NCI-H460 (cell line): ENCODE measurements at places on chromosomes 7 and 10.

DNA sequence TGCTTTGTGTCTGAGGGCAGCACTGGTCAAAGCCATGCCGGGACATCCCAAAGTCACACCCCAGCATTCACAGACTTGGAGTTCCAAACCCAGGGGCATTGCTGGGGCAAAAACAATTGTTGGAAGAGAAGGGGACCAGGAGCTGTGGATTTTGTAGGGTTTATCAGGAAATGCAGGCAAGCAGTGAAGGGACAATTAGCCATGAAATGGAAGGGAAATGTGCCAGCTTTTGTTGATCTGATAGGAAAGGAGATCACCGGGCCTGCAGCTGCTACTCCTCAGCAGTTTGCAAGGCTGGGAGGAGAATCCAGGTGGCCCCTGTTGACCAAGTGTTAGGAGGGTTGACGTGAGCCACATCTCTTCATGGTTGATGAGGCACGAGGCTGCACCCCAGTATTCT lies 2.5 kb upstream of the BRI3 start:
- no peak for DNase-seq

GRCh38 chr10:87668324-87669074 lies 8.8 kb downstream of the PAPSS2 start:
- no peak for DNase-seq

GRCh38 chr10:121608469-121609190 lies 10.4 kb upstream of the FGFR2 start:
- peak; percentile 35 for DNase-seq

DNA sequence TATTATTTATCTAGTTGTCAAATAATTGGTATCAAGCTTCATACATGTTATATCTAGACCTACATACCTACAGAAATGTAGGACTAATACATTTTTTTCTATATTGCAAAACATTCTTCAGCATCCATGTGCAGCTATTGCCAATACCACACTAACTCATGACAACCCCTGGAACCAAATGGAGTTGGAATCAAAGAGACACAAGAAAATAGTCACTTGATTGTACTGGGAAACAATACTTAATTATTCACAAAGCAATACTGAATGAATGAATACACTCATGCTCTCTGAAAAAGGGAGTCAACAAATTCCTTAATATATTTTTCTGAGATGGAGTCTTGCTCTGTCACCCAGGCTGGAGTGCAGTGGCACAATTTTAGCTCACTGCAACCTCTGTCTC lies 10.4 kb upstream of the CFAP43 start:
- no peak for DNase-seq

- DNase-seq = no peak
Observed at GRCh38 chr10:59984415-59984814, 78.1 kb upstream of the CCDC6 start.

- no peak for DNase-seq
Observed at GRCh38 chr7:47670729-47671128, 88.8 kb upstream of the TNS3 start.

DNA sequence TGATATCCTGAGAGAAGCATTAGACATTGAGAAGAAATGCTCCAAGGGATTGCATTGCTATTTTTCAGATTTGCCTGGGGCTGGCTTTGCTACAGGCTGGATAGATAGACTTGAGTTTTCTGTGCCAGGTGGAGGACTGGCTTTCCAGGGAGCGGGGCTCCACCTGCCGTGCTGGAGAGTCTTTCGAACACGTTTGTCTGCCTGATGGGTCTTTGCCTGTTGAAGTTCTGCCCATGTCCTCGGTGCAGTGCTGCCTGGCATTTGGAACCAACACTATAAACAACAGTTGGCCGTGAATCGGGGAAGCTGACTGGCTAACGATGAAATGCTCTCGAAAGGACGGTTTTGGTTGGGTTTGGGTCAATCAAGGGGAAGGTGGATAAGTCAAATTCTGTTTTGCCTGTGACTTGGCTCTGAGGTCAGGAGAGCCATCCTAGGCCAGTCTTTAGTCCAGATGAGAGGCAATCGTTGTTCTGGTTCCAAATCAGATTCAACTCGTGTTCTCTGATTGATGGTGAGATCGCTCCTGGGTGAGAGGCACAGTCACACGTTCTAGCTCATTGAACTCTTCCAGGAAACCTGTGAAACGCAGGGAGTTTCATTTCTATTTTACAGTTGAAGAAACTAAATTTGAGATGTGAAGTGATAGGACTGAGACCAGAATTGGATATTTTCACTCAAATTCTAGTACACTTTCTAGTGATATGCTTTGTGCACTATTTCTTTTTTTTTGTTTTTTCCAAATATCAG lies 599.0 kb downstream of the TYW1 start:
- DNase-seq = no peak

DNA sequence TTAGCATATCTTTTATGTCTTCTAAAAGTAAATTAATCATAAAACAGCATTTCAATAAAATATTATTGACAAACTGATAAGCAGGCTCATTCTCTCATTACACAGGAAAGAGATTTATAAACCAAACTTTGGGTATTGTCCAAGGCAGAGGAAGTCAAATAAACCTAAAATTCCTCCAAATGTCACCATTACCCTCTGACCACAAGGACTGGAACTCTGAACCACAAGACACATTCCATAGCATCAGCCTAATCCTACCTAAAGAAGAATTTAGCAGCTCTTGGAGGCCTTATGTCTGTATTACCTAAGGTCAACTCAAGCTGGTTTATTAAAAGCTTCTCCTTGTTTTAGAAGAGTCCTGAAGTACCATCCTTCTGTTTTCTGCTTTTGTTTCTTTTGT lies 82.4 kb upstream of the SLC13A1 start:
- peak; percentile 57 for DNase-seq

- DNase-seq = no peak
Observed at GRCh38 chr10:77442699-77443189, 194.9 kb downstream of the KCNMA1 start.

DNA sequence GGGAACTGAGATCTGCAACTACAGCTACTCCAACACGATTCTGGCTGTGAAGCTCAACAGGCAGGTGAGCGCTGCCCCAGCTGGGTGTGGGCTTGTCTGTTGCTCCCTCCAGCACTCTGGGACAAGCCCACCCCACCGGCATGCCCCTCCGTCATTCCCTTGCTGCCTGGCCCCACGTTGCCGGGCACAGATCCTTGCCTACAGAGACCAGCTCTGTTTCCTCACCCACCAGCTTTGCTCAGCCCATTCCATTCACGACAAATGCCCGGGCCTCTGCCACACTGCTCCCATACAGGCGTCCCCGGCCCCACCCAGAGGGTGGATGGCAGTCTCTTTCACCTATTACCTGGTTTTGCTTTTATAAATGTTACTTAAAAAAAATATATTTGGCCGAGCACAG lies 24.6 kb downstream of the WIPI2 start:
- no peak for DNase-seq

GRCh38 chr10:30036811-30037210 lies 22.6 kb downstream of the JCAD start:
- DNase-seq = no peak

GRCh38 chr10:117536072-117536865 lies 6.3 kb upstream of the EMX2 start:
- DNase-seq = no peak

GRCh38 chr7:29454464-29454863 lies 109.2 kb upstream of the PRR15 start:
- DNase-seq = no peak

DNA sequence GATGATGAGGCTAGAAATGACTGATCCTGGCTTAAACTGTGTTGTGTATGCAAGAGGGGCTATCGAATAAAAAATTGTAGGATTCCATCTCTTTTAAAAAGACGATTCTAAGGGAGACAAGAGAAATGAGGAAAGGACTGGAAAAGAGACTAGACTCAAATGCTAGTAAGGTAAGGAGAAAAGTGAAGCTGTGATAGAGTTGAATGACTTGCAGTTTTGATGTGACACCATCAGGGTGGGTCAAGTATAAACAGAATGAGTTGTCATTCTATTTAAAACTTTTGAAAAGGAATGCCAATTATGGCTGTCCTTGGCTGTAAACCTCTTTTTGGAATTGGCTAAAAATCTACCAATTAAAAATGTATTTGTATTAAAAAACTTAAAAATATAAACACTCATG lies 184.5 kb upstream of the PHF14 start:
- peak; percentile 37 for DNase-seq

- DNase-seq = no peak
Observed at GRCh38 chr7:5210751-5211338, 20.8 kb downstream of the WIPI2 start.

GRCh38 chr10:129538236-129538635 lies 71.2 kb downstream of the MGMT start:
- no peak for DNase-seq

- DNase-seq = no peak
Observed at GRCh38 chr7:94409200-94409948, 14.7 kb downstream of the COL1A2 start.

- no peak for DNase-seq
Observed at GRCh38 chr7:46652317-46652716, 731.2 kb upstream of the IGFBP3 start.

- no peak for DNase-seq
Observed at GRCh38 chr10:33047655-33048054, 89.6 kb upstream of the ITGB1 start.

DNA sequence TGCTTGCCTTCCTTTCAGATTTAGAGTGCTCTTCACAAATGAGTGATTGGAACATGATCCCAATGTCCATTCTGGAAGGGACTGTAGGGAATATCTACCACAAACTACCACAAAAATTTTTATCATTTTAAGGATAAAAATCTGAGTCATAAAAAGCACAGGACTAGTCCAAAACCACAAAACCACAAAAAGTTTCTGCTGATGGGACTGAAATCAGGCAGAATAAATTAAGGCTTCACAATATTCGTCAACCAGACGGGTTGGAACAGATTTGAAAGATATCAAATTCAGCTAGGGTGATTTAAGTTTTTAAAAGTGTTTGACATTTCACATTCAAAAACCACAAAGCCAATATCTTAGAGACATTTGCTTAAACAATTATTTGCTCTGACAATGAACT lies 100.1 kb upstream of the PTN start:
- DNase-seq = no peak

- DNase-seq = no peak
Observed at GRCh38 chr10:75974080-75974479, 542.7 kb downstream of the LRMDA start.

GRCh38 chr7:104230606-104231005 lies 22.8 kb upstream of the ORC5 start:
- no peak for DNase-seq

DNA sequence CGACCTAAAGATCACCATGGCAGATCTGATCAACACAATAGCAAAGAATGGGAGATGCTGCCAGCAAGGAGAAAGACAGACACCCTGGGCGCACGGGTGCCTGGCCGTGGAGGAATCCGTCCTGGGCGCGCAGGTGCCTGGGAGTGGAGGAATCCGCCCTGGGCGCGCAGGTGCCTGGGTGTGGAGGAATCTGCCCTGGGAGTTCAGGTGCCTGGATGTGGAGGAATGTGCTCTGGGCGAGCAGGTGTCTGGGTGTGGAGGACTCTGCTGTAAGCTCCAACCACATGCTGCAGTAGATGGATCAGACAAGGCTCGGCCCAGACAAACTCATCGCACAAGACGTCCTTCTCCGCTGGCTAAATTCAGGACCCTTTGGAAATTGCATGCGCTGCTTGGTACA lies 346.3 kb upstream of the ADARB2 start:
- no peak for DNase-seq

DNA sequence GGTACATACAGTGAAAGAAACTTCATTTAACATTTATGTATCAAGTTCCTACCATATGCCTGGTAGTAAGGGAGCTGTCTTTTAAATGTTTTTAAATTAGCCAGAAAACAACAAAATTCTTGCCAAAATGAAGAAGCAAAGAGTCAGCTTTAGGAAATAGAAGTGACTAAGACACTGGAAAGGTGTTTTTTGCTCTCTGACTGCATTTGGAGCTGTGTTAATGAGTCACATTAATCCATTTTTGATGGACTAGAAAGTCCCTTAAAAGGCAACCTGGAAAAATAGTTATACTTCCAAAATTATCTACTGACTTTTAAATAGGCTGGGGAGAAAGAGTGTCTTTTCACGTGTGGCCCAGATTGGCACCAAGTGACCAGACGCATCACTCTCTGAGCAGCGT lies 3.9 kb upstream of the COL17A1 start:
- no peak for DNase-seq

- DNase-seq = no peak
Observed at GRCh38 chr10:110780704-110781103, 91.0 kb upstream of the PDCD4 start.

DNA sequence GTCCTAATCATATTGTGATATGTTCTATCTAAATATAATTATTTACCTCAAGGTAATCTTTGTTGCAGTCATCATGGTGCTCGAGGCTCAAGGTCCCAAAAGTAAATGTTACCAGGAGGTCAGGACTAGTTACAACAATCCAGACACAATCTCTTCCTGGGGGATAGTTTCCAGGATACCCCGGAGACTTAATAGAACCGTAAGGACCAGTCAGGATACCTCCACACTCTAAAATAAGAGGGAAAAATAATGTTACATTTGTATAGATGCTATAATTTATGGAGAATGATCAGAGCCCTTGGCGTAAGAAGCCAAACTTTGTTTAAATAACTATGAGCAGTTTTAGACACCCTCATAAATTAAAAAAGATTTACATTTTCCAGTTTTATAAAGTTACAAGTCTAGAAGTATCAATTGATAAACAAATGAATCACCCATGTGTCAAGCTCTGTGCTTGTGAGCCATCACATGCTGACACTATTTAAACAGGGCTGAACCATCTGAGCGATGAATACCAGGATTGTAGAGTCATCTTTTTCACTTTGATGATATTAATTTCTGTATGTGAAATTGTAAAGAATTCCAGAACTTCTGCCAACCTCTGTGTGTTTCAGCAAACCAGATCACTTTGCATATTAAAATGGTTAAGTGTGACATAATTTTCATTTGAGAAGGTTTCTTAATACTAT lies 41.3 kb downstream of the CUBN start:
- DNase-seq = peak; percentile 41

- DNase-seq = no peak
Observed at GRCh38 chr7:141676618-141677017, 25.3 kb downstream of the DENND11 start.

DNA sequence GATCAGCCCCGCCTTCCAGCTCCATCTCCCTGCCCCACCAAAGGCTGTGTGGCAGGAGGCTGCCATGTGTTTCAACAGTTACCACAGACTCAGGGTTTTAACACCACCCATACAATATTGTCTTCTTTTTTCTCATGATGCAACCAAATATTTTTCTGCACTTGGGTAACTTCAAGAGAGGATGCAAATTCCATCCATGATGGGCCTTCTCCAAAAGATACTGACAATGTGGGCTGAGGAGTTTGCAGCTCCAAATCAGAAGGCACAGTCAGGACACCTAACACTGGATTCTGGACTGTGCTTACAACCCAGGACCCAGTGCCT lies 347.9 kb downstream of the GRID1 start:
- no peak for DNase-seq

DNA sequence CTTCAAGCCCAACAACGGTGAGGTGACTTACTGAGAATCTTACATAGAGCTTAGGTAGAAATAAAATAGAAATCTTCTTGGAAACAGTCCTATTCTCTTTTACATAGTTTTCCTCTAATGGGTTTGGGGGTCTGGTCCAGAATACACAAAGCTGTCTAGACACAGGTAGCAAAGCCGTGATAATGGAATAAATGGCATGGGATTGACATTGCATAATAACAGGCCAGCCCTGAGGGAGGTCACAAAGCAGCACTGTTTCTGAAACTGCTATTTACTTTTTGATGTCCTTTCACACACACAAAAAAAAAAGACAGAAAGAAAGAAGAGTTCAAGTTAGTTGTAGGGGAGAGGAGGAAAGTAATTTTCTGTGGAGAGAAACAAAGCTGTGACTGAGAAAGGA lies 364.8 kb upstream of the SORCS1 start:
- no peak for DNase-seq

GRCh38 chr10:35848412-35848811 lies 206.3 kb upstream of the FZD8 start:
- no peak for DNase-seq
